ENCODE measurements at places on chromosomes 7 and 10.

DNA sequence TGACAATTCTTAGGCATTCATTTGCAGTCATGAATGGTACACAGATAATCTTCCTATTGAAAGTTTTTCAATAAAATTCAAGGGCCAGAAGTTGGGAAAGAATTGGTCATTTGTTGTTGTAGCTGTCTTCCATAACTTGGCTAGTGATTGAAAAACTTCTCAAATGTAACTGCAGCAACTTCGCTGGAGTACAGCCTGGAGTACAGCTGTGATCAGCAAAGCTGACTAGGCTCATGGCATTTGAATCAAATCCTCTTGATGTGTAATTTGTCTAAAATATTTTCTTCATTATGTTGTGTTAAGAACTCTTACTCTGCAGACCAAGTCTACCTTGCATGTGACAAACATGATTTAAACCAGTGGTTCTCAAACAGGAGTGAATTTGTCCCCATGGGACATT, 226.5 kb upstream of the STEAP1 start:
- DNase-seq: no peak

GRCh38 chr7:70647801-70648498, 484.0 kb upstream of the GALNT17 start:
- DNase-seq: no peak

- DNase-seq: no peak
Measured at GRCh38 chr10:69807696-69808095, 6.0 kb downstream of the COL13A1 start.

DNA sequence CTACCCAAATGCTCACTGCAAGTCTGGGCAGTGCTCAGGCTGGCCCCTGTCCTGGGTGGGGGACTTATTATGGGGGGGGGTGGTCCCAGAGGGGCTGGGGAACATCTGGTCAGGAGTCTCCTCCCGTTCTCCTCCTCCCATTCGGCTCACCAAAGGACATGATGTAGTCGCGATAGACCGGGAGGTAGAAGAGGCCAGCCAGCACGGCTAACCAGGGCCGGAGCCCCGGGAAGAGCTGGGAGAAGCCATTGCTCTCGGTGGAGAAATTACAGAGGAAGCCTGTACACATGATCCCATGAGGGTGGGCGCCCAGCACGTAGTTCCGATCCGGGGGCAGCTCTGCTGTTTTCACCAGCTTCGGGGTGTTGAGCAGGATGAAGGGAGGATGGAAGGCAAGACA, 2.4 kb downstream of the MOGAT3 start:
- DNase-seq: no peak

DNA sequence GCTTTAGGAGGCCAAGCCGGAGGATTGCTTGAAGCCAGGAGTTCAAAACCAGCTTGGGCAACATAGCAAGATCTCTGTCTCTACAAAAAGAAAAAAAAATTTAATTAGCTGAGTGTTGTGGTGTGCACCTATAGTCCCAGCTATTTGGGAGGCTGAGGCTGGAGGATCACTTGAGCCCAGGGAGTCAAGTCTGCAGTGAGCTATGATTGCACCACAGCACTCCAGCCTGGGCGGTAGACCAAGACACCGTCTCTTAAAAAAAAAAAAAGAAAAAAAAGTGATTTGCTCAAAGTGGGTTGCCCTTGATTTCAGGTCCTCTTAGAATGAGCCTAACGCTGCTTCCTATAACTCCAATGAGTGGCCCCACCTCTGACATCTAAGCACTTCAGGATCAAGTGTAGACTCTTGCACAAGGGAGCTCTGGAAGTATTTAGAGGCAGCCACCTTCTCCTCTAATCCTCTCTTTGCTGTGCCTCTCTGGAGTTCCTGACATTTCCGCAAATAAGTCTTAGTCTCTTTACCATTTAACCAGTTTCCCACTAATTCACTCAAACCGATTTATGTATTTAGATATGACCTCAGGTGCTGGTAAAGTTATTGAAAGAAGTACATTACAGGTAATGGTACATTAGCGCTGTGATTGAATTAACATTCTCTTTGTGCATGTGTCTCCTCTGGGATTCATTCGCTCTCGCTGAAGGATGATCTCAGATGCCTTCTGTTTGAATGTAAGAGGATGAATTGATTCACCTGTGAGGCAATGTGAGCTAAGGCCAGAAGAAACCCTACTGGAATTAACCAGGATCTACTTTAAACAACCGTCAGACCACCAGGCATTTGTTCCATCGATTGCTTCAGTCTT, 60.8 kb upstream of the CELF2 start:
- no peak for DNase-seq

GRCh38 chr7:76179686-76180085, 22.0 kb upstream of the SRRM3 start:
- no peak for DNase-seq

- no peak for DNase-seq
Measured at GRCh38 chr10:110006358-110007160, 1.2 kb upstream of the ADD3 start.

DNA sequence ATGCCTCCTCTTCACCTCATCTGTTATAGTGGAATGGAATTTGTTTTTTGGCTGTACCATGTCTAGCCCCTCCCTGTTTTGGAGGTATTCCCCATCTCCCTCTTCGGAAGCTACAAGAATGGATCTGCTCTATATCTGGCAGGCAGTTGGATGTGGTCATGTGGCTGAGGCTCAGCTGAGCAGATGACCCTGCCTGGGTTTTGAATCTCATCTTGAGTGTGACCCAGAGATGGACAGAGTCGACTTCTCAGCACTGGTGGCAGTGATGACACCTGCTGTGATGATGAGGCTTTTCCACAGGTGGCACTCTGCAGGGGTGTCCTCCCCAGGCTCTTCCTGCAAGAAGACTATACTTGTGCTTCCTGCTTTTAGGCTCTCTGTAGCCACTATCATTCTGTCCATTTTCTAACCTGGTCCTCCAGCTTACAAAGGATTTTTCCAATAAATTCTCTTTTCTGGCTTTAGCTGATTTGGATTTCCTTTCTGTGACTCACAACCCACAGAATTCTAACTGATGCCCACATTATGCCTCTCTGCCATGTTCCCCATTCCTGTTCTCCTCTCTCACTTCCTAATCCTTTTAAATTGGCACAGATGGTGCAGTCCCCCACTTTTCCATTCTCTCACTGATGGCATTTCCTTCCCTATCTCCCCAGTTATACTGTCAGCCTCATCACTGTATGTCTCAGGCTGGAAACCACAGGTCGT, 7.5 kb upstream of the ARHGAP22 start:
- DNase-seq: no peak

GRCh38 chr7:108079648-108080591, 50.2 kb downstream of the LAMB4 start:
- DNase-seq: no peak

- DNase-seq: no peak
Measured at GRCh38 chr10:78913219-78914059, 155.3 kb upstream of the ZMIZ1 start.

DNA sequence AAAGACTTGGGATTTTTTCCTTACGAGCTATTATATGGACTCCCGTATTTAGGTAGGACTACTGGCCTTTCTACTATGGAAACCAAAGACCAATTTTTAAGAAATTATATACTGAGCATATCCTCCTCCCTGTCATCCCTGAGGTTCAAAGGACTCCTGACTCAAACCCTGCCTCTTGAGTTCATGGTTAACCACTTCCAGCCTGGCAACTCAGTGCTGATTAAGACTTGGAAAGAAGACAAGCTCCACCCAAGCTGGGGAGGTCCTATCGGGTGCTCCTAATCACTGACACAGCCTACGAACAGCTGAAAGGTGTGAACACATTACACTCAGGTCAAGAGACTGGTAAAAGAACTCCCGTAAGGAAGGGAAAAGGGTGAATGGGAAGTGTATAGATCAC, 66.8 kb downstream of the LYZL2 start:
- DNase-seq: no peak

DNA sequence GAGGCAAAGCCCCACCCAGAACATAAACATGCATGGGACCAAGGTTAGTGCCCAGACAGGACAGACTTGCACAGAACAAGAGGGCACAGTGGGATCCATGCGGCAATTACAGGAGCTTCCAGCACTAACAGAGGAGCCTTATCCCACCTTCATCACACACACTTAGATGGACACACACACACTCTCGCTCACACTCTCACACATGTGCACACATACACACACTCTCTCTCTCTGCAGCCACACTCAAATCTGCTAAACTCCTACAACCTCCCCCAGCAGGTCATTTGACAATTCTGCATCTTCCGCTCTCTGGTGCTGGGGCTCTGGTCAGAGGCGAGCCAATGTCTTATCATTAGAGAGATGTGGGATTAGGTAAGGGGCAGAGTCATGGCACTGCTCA, 120.5 kb downstream of the UBE2H start:
- no peak for DNase-seq

DNA sequence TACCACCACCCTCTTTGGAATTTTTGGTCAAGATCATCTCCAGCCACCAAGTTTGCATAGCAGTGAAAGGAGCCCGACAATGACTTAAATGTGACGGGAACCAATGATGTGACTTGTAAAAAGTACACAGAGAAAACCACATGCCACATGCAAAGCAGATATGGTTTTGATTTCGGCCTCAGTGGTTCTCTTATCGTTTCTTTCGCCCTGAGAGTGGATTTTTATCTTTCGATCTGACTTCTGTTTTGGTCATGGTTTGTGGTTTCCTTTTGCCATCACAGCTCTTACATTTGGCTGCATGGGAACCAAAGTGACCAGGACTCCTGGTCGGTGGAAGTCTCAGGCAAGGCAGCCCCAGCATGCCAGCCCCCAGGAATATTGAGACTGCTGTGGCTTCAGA, 31.5 kb downstream of the TCF7L2 start:
- DNase-seq: no peak

GRCh38 chr10:114874827-114875411, 53.3 kb downstream of the FHIP2A start:
- DNase-seq: no peak

- DNase-seq: no peak
Measured at GRCh38 chr7:84091318-84091717, 103.3 kb downstream of the SEMA3A start.

DNA sequence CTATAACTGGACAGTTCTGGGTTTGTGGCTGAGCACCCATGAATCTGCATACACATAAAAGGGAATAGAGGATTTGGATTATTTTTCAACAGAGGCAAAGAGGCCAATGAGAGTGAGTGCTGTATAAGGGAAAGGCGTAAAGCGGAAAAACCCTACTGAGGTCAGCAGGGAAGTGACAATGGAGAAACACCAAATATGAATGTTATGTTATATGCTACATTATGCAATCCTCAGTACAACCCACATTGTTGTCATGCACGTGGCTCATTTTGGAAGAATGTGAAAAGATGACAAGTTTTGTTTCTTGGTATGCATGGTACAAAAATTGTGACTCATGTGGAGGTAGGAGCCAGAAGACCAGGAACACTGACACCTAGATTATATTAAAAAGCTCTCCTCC, 113.6 kb upstream of the AMPH start:
- DNase-seq: no peak

GRCh38 chr7:138126928-138127327, 50.7 kb downstream of the AKR1D1 start:
- DNase-seq: no peak

DNA sequence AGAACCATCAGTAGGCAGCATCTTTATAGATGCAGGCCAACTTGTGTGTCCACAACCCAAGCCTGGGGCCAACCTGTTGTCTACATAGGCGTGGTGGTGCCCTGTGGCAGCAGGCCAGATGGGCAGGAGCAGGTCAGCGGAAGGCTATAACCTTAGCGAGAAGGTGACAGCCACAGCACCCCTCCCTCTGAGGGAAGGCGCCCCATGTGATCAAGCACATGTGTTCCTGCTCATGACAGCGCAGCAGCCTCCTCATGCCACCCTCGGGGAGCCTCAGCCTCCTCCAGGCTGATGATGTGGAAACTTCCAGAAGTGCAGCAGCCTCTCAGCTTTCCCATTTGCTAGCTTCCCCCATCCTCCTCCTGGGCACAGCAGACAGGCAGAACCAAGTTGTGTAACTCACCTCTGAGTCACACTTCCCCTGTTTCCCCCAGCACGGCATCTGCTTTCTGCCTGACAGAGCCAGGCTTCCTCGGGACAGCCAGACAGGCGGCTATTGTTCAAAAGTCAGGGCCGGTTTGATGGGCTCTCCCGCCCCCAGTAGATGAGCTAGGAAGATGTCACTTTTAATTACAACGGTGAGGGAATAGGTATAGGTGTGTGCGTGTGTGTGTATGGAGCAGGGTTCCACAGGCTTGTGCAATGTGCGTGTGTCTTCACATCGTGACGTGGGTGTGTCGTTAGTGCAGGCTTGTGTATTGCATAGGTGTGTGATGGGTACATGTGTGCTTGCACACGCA, 312.0 kb upstream of the ZMIZ1 start:
- DNase-seq: peak; percentile 56

- DNase-seq: no peak
Measured at GRCh38 chr7:80902716-80903308, 16.0 kb downstream of the SEMA3C start.
